CD4-positive, alpha-beta T cell treated with Interleukin-1 beta for 1 hour (primary cell): ENCODE measurements at places on chromosomes 6 and 20.

GRCh38 chr6:6331393-6331792 lies 10.9 kb upstream of the F13A1 start:
- DNase-seq: peak; percentile 13

GRCh38 chr20:15654208-15654649 lies 919.0 kb downstream of the KIF16B start:
- DNase-seq: no peak

DNA sequence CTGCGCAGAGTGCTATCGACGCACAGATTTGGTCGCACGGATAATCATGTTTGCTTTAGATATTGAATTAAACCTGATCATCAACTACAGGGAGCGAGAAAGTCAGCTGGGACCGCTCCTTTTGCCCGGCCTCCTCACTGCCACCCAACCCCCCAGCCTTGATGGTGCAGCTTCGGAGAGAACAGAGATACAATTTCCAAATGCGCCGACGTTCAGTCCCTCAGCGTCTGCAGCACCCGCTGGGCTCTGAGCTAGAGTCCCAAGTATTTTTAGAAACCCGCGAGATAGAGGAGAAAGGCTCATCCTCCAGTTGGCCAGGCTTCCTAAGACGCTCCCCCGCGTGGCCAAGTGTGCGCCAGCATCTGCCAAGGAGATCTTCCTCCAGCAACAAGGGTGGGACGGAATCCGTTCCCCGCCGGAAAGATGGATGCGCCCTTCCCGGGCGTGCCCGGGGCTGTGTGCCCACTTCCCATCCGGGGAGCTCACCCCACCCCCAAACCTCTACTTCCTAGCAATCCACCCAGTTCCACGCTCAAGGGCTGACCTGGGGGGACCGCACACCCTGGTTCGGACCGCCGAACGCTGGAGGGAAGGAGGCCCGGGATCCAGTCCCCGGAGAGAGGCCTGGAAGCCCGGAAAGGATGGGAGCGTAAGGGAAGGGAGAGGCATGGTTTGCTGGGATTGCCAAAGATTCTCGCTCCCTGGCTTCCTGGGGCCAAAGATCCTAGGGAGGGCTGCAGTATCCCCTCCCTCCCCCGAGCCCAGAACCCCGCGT lies 4.1 kb downstream of the NKX2-2 start:
- no peak for DNase-seq

DNA sequence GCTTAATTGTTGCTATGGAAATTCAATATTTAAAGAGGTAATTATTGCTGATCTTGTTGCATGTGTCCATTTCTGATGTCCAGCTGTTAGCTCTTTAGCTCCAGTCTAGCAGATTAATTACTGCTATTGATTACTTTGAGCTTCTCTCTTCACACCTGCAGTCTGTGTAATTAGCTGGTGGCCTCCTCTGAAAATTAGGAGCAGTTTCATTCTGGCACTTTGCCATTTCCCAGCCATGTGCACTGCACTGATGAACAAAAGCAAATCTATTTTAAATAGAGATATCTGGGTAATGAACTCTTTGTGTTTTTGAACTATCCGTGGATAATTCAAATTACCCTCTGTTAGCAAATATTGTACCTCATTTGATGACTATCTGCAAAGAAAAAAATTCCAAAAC lies 275.9 kb downstream of the RNF144B start:
- no peak for DNase-seq

GRCh38 chr6:53059648-53060589 lies 5.3 kb upstream of the FBXO9 start:
- no peak for DNase-seq

GRCh38 chr6:113406048-113406695 lies 451.0 kb upstream of the MARCKS start:
- no peak for DNase-seq

DNA sequence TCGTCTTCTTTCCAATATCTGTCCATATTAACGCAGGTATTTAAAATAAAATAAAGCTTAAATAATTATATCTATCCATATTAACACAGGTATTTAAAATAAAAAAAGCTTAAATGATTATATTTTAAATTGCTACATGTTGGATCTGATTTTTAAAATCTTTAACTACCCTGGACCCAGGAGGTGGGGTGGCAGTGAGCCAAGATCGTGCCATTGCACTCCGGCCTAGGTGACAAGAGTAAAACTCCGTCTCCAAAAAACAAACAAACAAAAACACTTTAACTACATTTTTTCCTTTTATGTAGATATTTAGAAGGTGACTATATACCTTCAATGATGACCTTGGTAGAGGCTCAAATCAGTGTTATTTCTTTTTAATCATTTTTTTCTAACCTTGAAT lies 211.9 kb downstream of the GRIK2 start:
- no peak for DNase-seq

- DNase-seq: no peak
Measured at GRCh38 chr6:137903933-137904821, 37.1 kb downstream of the TNFAIP3 start.

DNA sequence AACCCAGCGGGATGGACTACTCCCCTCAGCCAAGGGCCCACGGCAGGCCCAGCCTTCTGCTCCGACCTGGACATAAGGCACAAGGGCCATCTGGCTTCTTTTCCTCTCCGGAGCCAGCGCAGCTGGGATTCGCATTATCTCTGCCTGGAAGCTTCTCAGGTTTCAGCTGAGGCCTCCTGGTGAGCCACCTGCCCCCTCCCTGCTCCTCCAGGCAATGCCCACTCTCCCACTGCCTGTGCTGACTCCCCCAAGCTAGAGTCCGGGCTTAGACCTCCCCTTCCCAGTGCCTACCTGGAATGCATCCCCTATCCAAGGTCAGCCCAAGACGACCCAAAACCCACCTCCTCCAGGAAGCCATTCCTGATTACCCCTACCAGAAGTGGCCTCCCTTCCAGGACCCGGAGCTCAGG lies 60.7 kb downstream of the EZR start:
- no peak for DNase-seq

DNA sequence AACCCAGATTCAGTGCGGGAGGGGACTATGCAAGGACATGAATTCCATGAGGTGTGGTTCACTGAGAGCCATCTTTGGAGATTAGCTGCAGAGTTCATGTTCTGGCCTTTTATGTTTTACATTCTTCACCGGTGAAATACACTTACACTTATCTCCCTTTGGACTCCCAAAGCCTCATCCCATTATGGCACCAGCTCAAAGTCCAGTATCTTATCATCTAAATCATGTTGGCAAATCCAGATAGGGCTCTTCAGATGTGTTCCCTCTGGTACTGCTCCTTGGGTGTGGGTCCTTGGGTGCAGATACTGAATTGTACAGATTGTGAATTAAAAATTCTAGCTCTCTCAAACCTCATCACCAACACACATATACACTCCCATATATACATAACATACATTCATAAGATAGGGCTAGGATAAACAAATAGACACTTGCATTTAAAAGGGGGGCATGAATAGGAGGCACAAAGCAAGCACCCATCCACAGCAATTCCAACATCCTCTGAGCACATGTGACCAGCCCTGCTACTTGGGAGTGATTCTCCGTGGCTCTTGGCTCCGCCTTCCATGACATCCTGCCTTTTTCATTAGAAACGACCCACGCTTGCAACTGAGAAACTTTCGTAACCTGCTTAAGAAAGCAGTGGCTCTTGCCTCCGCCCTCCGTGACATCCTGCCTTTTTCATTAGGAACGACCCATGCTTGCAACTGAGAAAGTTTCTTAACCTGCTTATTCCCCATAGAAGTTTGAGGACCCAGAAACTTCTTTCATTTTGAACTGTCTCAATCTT lies 53.6 kb upstream of the LRRC1 start:
- DNase-seq: no peak

DNA sequence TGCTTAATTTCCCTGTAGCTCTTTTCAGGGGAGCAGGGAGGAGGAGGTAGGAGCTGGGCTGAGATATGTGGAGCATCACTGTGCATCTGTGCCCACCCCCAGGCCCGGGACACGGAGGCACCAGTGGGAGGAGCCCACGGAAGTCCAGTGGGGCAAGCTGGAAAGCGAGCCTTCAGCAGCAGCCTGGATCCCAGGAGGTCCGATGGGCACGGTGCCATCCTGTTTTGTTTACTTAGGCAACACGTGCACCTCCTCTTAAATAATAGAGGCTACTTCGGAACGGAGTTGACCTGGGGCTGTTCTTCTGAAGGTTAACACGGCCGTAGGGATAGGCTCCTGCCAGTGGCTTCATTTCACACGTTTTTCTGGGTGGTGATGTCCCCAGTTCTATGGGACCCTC lies 51.6 kb downstream of the CDH4 start:
- DNase-seq: no peak

DNA sequence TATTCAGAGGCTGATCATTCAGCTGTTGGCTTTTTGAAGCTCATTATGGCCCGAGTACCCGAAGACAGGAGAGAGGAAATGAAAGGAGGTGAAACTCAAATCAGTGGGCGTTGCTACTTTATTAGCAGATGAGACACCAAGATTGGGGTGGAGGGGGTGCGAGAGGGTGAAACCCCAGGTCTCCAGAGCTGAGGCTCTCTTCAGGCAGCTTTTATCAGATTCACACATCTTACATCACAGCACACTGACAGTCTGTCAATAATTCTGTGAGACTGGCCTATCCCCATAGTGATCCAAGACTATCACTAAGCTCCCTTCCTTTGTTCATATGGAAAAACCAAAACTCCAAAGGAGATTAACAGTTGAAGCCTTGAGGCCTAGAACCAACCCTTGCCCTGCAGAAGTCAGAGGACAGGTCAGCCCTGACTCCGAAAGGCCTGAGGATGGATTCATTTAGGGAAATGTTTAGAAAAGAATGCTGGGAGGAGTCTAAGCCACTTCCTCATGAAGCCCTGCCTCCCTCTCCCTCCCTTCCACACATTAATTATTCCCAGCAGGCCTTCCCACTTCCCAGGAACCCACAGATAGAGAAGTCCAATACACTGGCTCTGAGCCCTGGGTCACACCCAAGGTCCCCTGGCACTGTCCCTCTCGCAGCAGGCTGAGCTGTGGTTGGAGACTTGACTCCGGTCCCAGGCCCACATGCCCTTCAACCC lies 23.2 kb downstream of the TRERF1 start:
- DNase-seq: peak; percentile 39

- DNase-seq: no peak
Measured at GRCh38 chr6:151257985-151258445, 18.2 kb downstream of the AKAP12 start.

GRCh38 chr20:12371990-12372389 lies 454.3 kb downstream of the BTBD3 start:
- DNase-seq: no peak

GRCh38 chr6:116266803-116267202 lies 12.9 kb downstream of the TSPYL1 start:
- DNase-seq: no peak

GRCh38 chr6:162706232-162706631 lies 21.3 kb downstream of the PRKN start:
- no peak for DNase-seq

GRCh38 chr6:118660218-118660569 lies 8.8 kb upstream of the CEP85L start:
- peak; percentile 76 for DNase-seq

DNA sequence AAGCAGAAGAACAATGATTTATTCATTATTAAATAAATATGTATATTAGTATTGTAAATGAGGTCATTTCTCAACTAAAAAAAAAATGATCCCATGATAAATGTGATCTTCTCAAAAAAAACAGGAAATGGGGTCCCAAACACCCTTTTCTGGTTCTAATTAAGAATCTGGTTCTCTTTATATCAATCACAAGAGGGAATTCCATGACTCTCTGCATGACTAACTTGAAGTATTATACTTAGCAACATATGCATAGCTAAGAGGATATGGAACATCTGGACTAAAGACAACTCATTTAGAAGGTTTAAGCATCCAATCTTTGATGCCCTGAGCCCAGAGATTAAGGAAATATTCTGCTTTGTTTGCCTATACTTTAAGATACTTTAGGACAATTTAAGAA lies 89.7 kb upstream of the EMILIN3 start:
- DNase-seq: no peak

GRCh38 chr6:127932708-127933107 lies 31.9 kb upstream of the THEMIS start:
- no peak for DNase-seq

DNA sequence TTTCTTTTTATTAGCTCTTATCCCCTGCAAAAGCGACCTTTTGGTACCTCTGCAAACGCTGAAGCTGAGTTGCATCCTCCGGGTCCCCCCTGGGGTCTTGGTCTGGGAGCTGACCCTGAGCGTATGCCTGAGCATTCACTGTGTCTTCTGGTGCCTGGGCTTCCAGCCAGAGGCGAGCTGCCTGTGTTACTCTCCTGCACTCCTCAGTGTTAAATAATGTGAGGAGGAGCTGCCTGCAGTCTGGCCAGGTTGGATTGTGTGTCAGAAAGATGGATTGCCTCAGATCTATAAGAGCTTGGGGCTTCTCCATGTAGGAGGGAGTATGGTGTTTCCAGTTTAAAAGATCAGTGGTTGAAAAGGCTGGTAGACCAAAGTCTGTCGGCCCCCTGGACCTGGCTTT lies 8.7 kb upstream of the GMPR start:
- DNase-seq: no peak

GRCh38 chr20:36544134-36545018 lies 3.1 kb downstream of the MYL9 start:
- no peak for DNase-seq
